ENCODE measurements at places on chromosomes 5 and 9.
A peak's percentile ranks its signal among the peaks of the same experiment; 100 is the strongest.

DNA sequence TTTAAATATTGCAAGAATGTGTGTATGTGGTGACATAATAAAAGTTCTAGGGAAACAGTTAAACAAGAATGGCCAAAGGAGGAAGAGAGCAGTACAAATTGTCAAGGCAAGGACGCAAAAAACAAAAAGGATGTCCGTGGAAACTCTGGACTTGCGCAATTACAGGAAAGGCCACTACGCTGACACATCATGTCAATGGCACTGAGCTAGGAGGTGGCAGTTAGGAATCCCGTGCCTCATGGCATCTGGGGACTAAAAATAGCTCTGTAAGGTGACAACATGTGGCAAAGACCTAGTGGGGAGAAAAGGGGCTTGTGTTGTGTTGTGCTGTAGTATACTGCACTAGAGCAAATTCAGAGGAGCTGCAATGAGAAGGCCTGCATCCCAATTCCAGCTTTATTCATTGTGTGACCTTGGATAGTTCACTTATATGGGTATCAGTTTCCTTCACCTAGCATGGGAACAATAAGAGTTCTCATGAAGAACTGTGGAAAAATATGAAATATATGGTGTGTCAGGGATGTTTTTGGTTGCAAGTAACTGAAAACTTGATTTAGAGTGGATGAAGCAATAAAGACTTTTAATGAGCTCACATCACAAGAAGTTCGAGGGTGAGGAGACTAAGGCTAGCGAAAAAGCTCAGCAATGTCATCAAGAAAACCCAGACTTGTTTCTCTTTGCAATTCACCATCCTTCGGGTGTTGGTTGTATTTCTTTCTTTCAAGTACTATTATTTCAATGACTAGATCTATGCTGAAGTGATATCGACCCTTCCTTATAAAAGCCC, 124.1 kb upstream of the STC2 start:
- DNase-seq, result no peak

- DNase-seq, result no peak
These were observed 453.3 kb upstream of the KLF4 start for GRCh38 chr9:107942856-107943255.

- DNase-seq, result no peak
These were observed 120.4 kb upstream of the CDH10 start for GRCh38 chr5:24765219-24765618.

DNA sequence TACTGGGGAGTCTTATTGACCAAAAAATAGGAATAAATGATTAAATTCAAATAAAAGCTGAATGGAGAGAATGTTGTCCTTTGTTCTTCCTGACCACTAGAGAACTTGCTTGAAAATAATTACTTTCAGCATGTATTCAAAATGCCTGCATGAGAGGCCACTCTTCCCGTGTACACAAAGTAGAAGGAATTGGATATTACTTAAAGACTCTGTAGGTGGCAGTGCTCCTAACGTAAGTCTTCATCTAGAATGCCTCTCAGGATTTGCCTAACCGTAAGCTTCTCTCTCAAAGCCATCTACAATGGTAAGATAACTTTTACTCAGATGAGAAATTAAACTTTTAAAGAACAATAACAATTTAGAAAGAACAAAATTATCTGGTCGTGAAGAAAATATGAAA, 620.0 kb upstream of the CCNG1 start:
- no peak for DNase-seq

DNA sequence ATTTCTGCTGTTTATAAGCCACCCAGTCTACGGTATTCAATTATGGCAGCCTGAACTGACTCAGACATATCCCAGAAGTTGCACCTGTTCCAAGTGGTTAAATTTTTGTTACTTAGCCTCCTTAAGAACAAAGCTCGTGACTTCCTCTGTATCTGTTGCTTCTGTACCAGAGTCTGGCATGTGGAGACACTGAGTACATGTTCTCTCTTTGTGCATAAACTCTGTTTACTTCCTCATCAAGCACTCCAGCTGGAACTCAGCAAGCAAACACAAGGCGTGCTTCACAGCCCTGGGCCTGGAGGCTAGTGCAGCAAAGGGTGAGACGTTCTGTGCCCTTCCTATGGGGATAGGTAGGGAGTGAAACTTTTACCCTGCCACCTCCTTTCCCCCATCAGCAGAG, 19.0 kb downstream of the C9orf152 start:
- DNase-seq, result peak; percentile 64

DNA sequence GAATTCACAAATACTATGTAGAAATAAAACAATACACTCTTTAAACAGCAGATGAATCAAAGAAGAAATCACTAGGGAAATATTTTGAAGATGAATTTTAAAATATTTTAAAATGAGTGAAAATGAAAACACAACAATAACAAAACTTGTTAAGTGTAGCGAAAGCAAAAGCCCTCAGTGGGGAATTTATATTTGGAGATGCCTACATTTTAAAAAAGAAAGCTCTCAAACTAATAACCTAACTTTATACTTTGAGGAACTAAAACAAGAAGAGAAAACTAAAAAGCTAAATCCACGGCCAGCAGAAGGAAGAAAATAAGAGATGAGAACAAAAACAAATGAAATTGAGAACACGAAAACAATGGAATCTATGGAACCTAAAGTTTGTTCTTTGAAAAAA, 22.7 kb downstream of the SPDL1 start:
- no peak for DNase-seq

DNA sequence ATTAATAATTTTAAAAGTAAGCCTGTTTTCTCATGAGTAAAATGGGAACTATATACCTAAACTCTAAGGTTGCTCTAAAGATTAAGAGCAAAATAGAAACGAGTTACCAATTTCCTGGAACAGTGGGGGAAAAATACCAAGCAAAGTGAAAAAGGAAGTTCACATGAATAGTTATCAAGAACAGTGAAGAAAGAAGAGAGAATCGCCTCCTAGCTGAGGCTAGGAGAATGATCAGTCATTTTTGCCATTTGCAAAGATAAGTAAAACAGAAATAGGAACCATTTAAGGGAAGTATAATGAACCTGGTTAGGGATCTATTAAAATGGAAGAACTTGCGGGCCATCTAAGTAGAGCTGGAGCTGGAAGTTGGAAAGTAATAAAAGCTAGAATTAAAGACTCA, 50.7 kb downstream of the P4HA2 start:
- DNase-seq, result no peak

DNA sequence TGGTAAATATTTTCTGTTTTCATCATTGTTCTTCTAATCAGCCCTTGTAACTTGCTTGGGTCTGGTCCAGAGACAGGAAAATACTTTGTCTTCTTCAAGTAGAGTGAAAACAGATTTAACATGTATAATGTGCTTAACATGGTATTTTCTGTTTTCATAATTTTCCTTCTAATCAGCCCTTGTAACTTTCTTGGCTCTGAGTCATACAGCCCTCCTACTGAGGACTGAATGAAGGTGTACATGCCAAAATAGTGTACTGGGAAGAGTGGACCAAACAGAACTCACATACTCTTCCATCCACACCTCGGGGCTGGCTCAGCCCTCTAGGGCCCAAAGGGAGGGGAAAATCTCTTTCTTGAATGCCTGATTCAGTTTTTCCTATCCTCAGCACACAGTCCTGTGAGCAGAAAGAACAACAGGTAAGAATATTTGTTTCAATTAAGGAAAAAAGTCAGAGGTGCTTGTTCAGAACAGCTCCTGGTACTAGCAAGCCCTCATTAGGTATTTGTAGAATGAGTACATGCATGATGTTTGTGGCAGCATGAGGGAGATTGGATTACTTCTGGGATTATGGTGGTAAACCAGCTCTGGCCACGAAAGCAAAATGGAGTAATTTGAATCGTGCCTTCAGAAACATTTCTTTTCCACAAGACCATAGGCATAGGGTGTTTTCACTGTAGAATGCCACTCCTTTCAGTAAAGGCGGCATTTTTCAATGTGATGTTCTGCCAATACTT, 24.2 kb upstream of the MACIR start:
- DNase-seq, result no peak

GRCh38 chr5:24904981-24905517, 260.3 kb upstream of the CDH10 start:
- DNase-seq, result no peak

- DNase-seq, result no peak
These were observed 61.4 kb downstream of the PSMB7 start for GRCh38 chr9:124353811-124354274.

DNA sequence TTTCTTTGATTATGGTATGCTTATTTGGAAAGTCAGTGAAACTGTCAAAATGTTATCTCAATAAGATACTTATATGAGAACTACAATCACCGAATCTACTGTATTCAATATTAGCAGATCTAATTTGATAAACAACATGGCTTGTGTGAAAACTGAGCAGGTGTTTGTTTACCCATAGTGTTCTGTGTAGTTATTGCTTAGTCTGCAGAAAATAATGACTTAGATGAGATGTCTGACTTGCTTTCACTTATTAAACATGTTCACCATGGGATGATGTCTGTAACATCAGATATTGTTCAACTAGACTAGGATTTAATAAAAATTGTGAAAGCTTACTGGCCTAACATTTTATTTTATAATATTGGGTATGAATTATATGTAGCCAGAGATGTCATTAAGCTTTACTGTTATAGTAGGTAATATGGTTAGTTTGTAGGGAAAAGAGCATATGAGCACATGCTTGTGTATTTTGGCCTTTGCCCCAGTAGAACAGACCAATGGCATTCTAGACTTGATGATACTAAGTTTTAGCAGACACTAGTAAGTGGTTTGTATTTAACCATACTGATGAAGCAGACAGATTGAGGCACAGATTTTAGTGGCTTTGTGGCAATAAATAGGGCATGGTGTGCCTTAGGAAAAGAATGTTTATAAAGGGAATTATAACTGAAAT, 16.4 kb downstream of the SUB1 start:
- no peak for DNase-seq

DNA sequence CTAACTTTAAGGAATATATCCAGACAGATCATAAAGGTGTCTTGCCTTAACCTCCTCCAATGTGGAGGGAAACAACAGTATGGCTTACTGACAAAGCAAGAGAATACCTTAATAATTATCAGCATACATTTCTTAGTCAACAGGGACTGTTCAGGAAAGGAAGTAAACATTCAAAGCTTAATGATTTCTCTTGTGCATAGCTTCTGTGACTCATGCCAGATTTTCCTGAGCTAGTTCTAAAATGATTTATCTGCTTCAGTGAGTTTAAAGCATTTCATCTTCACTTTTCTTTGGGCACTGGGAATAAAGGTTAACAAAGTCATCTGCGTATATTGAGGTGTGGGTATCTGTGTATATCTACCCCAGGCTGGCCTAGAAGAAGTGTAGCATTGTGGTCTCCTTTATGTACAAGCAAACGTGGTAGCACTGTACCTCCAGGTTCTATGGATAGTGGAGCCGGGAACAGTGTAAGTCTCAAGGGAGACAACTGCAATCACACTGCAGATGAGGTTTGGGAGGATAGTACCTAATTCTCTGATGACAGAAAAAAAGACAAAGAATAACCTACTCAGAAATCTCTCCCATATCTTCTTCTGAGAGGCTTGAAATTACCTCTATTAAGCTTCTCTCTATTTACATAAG, 284.1 kb downstream of the HCN1 start:
- DNase-seq, result no peak

DNA sequence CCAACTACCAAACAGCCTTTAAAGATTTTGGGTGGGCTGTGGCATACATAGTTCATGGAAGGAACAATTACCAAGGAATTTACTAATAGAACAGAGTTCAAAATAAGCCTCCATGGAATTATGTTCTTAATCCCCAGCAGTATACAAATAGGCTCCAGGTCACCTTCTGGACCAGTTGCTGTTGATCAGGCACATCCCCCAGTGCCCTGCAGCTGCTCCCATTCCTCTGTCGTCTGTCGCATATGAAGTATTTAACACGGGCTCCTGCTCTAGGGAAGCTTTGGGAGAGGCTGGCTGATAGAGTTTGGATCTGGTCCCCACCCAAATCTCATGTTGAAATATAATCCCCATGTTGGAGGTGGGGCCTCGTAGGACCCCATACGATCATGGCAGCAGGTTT, 17.8 kb downstream of the SHC3 start:
- DNase-seq, result no peak

DNA sequence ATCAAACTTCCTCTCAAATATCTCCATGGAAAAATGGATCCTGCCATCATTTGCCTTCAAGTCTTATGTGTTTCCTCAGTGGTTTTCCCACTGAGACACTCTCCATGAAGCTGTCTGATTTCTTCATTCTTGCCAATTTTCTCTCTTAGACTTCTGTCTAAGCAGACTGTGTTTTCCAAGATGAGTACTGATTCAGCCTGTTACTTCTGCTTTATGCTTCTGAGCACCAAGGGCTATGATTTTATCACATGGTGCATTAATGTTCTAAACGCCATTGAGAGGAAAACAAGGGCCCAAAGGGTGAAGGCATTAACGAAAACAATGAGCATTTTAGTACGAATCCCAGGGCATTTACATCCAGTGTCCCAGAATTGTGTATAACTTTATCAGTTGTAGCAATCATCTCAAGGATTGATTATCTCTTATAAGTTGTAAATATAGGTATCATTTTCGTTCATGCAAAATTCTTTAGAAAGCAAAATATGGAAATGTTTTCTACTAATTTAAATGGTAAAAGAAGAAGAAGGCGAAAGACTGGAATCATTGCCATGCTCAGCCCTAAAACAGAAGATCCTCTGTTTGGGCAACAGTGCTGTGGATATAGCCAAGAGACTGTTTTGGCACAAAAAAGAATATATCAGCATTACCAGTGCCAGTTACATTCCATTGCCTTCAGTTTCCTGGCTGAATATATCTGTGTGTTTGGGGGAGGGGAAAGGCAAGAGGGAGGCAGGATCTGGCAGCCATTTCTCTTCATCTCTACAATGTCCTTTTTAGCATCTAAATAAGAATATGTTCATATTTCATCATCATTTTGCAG, 537.6 kb downstream of the ANXA1 start:
- no peak for DNase-seq

- no peak for DNase-seq
These were observed 28.2 kb downstream of the HAVCR1 start for GRCh38 chr5:157030692-157031091.

GRCh38 chr9:110133608-110134210, 74.2 kb downstream of the C9orf152 start:
- no peak for DNase-seq

DNA sequence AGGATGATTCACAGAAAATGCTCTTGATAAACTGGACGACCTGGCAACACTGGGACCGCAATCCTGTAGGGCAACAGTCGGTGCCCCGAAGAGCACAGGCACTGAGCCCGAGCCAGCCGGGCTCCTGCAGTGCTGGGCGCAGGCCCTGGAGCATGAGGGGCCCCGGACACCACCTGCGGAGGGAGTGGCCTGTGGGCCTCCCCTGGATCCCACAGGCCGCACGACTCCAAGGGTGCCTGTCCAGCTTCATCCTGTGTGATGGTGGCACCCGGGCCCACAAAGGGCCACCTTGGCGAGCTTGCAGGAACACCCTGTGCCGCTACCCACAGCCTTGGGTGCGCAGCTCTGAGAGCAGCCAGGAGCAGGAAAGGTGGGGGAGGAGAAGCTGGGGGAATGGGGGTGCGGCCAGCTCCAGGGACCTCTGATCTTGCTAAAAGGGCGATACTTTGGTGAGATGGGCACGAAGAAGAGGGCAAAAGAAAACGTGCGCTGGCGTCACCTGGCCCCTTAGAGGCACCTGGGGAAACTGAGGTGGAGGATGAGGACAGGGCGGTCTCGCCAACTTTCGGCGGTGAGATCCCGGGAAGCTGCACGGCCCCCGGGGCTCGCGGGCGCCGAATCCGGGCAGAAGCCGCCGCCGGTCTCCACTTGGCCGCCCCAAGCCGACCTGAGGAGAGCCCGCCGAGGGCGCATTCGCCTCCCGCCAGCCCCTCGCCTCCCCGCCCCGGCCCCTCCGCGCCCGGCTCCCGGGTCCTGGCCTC, 722 bp downstream of the TBC1D9B start:
- no peak for DNase-seq

GRCh38 chr5:96344678-96345577, 88.1 kb downstream of the PCSK1 start:
- DNase-seq, result no peak

Measured in NCI-H510A (cell line).